Ecto neural progenitor cell (in vitro differentiated cells): ENCODE measurements at places on chromosomes 2 and 18.

DNA sequence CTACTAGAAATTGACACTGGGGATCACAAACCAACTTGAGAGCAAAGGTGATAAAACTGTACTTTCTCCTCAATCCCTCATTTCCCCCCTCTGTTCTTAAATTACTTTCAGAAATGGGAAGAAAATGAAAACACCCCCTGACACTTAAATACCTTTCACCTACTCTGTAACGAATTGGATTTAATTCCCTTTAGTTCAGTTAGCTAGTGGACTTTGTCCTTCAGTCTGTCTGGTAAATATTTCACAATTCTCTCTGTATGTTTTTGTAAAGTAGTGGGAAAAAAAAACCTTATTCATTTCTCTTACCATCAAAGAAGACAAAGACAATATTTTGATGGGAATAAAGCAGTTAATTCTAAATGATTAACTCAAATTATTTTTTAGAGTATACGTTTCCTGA lies 85.7 kb downstream of the CDH2 start:
- DNase-seq: no peak

GRCh38 chr2:190406805-190407204 lies 1.4 kb upstream of the MFSD6 start:
- no peak for DNase-seq

- DNase-seq: peak; percentile 68
Measured at GRCh38 chr2:20447437-20448245, 767 bp downstream of the RHOB start.

GRCh38 chr18:73047688-73048087 lies 179.9 kb upstream of the NETO1 start:
- DNase-seq: no peak

- DNase-seq: no peak
Measured at GRCh38 chr2:241154915-241155314, 4.6 kb downstream of the PPP1R7 start.

- DNase-seq: no peak
Measured at GRCh38 chr2:187213798-187214197, 234.3 kb downstream of the CALCRL start.

- no peak for DNase-seq
Measured at GRCh38 chr2:241991299-241991698, 121.8 kb downstream of the RTP5 start.

DNA sequence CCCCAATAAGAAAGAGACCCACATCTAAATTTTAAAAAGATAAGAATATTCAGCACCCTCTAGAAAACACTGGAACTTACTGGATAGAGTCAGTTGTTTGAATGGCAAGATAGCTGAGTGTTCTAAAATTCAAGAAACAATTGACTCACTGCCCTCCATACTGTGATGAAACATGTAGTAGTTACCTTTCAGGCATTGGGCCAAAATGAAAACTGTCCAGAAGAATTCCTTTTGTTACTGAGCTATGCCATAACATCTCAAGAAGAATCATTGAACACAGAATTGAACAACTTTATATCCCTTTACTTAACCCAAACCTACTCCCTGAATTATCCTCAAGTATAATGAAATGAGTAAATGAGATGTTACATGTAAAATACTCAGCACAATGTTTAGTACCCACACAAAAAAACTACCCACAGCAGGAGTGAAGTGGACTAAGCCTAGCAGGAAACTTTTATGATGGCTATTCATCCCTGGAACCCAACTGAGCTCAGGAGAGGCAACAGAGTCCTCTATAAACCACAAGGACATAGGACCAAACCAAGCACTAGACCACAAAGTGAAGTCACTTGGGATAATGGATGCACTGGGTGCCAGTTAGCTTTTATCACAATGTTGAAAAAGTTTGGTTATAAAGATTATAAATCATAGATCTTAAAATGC lies 32.7 kb downstream of the RBM43 start:
- DNase-seq: no peak

GRCh38 chr2:39667104-39667885 lies 1.6 kb downstream of the TMEM178A start:
- no peak for DNase-seq

DNA sequence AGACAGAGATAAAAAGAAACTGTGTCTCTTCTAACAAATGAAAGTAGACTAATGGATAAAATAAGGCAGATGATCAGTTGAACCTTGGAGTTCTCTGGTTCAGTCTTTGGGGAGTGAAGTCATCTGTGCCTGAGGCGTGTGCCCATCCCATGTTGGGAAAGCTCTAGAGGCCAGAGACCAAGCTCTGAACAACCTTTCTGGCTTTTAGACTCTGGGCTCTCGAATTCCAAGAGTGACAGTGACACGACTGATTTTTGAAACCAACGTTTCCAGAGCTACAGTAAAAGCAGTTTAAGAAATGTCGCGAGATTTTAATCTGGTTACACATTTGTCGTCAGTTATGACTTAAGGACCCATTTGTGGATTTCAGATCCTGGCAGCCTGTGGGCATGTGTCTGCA lies 83.7 kb upstream of the APCDD1 start:
- no peak for DNase-seq

GRCh38 chr2:218332288-218332687 lies 24.4 kb upstream of the CATIP start:
- DNase-seq: no peak

DNA sequence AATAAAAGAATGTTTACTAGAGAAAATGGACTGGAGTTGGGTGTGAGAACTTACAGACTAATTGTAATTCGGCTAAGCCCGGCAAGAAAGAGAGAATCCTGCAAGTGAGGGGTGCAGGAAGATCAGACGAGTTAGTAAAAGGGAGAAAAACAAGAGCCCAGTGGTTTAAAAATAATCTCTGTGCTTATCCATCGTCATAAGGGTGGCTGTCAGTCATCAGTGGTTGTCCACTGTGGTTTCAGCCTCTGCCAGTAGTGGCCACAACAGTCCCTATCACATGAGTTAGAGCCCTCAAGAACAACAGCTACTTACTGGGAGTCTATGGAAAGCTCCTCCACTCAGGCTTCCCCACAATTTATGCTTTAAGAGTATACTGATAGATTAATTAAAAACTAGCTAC lies 239.8 kb downstream of the SETBP1 start:
- no peak for DNase-seq

DNA sequence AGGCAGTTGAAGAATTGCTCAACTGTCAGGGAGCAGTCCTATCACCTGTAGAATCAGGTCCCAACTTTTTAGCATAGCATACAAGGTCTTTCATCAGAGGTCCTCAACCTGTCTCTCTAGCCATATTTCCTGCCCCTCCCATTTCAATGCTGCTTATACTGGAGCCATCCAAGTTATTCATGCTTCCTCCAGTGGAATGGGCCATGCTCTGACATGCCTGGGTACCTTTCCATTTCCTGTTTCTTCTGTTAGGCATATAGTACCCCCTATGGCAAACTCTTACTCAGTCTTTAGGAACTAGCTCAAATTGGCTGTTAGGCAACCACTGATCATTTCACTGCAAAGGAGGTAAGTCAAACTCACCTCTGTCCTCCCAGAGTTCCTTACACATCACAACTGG lies 51.0 kb upstream of the ABCA12 start:
- DNase-seq: no peak

- no peak for DNase-seq
Measured at GRCh38 chr2:101892377-101892776, 99.4 kb upstream of the IL1R2 start.

GRCh38 chr18:55396979-55397378 lies 191.0 kb downstream of the TCF4 start:
- DNase-seq: no peak

- no peak for DNase-seq
Measured at GRCh38 chr2:54274781-54275242, 18.8 kb upstream of the TSPYL6 start.

DNA sequence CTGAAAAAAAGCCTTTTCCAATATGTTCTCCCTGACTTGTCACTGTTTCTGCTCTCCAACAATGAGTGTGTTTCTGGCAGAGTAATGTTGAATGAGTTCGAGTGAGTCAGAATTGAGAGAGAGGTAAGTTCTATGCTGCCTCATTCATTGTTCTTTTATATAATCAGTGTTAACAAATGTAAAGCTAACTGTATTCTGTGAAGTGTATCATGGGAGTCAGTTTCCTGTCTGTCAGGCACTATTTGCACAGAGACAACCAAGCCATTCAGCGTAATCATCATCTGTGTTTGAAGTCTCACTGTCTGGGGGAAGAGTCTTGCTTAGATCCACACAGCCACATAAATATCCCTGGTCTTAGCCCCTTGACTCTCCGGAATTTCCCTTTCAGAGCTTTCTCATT lies 22.0 kb upstream of the UPP2 start:
- no peak for DNase-seq

- no peak for DNase-seq
Measured at GRCh38 chr2:10078704-10079265, 1.4 kb downstream of the CYS1 start.

GRCh38 chr2:114488841-114489530 lies 46.5 kb downstream of the DPP10 start:
- DNase-seq: no peak

DNA sequence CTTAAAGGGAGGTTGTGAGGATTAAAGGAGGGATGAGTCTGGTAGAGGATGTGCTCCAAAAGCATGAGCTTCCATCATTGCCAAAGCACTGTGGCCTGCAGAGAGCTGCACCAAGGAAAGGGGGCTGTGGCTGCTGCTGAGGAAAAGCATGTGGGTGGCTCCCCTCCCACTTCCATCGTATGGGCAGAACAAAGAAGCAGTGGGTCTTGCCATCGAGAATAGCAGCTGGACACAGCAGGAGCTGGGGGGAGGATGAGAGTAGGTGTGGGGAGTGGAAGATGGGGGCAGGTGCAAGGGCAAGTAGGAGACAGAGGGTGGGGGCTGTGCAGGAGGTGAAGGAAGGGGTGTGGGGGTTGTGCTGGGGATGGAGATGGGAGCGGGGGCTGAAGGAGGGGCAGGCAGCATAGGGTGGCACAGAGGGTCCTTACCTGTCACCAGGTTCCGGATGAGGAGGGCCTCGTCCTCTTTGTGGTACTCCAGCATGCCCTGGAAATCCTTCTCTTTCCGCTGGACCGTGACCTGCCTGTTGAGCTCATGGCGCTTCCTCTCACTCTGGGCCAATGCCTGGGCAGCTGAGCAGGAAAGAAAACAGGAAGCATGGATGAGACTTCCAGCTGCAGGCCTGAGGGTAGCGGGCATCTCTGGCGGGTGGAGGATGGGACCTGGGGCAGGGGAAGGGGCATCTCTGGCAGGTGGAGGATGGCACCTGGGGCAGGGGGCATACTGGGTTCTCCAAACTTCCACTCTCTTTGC lies 33.6 kb upstream of the ACAA2 start:
- DNase-seq: no peak

DNA sequence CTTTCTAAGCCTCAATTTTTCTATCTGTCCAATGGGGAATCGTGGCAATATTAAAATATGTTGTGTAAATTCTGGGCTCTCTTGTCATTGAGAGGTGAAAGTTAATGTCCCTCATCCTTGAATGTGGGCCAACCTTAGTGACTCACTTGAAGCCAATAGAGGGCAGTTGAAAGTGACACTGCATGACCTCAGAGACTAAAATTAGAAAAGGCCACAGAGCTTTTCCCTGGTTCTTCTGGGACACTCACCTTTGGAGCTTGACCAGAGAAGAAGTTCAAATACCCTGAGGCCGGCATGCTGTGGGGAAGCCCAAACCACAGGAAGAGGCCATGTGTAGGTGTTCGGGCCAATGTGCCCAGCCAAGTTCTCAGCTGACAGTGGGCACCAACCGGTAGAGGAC lies 24.1 kb upstream of the SIX2 start:
- no peak for DNase-seq

DNA sequence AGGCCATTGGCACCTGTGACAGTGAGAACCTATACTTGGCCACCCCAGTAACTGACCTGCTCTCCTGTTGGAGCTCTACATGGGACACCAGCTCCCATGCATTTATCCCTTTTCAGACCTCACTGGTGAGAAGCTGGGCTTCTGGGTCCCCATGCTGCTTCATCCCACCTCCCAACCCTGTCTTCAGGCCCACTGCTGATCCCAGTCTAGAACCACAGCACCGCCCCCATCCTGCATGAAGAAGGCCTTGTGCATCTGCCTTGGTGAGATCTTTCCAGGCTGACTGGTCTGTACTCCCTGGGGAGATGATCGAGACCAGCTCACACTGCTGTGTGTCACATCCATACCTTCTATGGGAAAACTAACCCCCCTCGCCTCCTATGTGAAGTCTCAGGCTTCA lies 22.7 kb downstream of the TTC32 start:
- peak; percentile 10 for DNase-seq

DNA sequence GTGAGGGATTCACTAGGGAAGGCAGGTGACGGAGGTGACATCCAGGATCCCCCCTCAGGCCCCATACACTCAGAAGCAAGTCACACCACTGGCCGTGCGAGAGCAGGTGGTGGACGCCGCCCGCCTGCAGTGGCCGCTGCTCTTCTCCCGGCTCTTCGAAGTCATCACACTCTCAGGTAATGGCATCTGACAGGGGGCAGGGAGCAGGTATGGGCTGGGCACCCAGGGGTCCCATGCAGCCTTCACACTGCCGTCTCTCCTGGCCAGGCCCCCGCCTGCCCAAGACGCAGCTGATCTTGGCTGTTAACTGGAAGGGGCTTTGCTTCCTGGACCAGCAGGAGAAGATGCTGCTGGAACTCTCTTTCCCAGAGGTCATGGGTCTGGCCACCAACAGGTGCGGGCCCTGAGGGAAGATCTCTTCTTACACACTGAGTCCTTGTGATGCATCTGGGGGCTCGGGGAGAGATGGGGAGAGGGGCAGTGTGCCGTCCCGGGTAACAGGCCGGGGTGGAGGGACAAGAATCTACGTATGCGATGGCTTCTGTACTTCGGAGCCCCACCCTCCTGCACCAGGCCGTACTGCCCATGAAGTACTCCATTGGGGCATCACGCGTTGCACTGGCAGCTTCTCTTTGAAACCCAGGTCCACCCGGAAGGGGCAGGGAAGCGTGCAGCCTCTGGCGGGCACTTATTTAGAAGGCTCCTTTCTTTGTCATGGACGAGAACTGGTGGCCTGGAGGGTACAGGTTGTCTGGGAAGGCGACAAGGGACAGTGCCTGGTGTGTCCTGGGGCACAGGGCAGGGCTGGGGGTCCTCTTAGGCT lies 18.8 kb upstream of the GPR17 start:
- no peak for DNase-seq

DNA sequence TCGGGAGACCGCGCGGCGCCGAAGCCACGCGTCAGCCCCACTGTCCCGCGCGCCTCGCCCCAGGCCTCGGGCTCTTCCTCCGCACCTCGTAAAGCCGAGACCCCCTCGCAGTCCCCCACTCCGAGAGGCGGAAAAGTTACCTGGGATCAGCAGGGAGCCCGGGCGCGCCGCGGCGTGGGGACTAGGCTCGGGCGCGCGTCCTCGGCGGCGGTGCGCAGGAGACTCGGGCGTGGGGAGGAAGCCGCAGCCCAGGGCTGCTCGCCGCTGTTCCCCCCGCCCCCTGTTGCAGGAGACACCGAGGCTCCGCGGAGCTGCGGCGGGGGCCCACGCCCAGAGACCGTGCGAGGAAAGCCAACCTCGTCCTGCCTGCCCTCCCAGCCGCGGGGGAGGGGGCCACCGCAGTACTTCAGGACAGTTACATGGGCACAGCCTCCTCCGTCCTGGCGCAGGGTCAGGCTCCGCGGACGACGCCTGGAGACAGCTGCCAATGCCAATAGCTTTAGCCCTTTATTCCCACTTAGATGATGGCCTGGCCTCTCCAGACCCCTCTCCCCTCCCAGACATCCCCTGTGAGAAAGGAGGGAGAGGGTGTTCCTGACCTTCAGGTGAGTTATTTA lies at the start of gene EPB41L3:
TSS of gene EPB41L3 (minus strand) at position 225 of the 617 bp plus-strand sequence. CDS start 54,814 bp downstream, outside the sequence.
- DNase-seq: peak; percentile 62

- no peak for DNase-seq
Measured at GRCh38 chr2:70069049-70069448, 18.2 kb upstream of the PCBP1 start.
